Effector memory CD8-positive, alpha-beta T cell (primary cell): ENCODE measurements at places on chromosomes 12 and 14.
A peak's percentile ranks its signal among the peaks of the same experiment; 100 is the strongest.

DNA sequence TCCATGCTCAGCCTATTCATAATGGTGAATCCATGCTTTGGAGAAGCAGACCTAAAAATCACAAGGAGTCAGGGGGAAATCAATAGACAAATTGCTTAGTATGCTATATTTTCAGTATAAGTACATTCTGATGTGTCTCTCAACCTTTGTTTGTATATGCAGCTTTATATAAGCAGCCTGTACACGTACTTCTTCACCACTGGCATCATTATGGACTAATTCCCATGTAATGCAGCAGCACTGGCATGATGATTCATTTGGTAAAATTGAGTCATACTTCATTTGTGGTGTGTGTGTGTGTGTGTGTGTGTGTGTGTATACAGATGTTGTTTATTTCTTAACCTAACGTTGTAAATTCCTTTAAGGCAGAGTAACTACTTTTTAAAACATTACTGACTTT lies 10.9 kb downstream of the DCP1B start:
- peak overlapping the region; percentile 97 for H3K27ac ChIP-seq
- peak overlapping the region; percentile 26 for H3K4me3 ChIP-seq
- no peak for DNase-seq
- peaks cover 41% of the 10 kb centered on the region for H3K4me1 ChIP-seq

DNA sequence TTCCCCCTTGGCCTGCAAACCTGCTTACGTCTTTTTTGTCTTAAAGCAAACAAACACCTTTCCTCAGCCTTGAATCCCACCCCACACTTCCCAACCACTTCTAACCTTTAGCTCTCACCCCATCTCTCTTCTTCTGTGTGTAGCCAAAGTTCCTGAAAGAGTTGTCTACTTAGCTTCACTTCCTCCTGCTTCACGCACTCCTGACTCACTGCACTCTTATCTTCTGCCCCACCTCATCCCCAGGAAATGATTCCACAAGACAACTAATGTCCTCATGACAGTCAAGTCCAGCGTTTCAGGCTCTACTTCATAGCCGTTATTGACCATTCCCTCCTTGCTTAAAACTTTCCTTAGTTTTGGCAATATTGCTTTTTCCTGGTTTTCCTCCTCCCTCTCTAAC lies 22.4 kb downstream of the EIF2B2 start:
- H3K4me1 ChIP-seq = no peaks in the 10 kb centered on the region
- H3K4me3 ChIP-seq = no peak overlapping the region
- DNase-seq = no peak
- no peak overlapping the region for H3K27ac ChIP-seq
- H3K27me3 ChIP-seq = no peaks in the 10 kb centered on the region

GRCh38 chr14:59570122-59570521 lies 6.5 kb downstream of the CCDC175 start:
- H3K27ac ChIP-seq = no peak overlapping the region
- DNase-seq = no peak
- peaks cover 26% of the 10 kb centered on the region for H3K27me3 ChIP-seq

DNA sequence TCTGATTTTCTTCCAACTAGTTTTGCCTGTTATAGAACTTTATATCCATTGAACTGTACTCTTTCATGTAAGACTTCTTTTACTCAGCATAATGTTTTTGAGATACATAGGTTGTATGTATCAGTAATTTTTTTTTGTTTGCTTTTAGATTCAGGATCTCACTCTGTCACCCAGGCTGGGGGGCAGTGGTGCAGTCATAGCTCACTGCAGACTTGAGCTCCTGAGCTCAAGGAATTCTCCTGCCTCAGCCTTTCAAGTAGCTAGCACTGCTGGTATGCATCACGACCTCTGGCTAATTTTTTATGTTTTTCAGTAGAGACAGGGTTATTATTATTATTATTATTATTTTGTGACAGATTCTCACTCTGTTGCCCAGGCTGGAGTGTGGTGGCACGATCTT lies 65.0 kb upstream of the DDHD1 start:
- H3K27me3 ChIP-seq = no peaks in the 10 kb centered on the region
- DNase-seq = no peak
- peak overlapping the region; percentile 81 for H3K27ac ChIP-seq
- H3K36me3 ChIP-seq = peaks cover 3% of the 10 kb centered on the region
- peak overlapping the region; percentile 84 for H3K4me3 ChIP-seq

DNA sequence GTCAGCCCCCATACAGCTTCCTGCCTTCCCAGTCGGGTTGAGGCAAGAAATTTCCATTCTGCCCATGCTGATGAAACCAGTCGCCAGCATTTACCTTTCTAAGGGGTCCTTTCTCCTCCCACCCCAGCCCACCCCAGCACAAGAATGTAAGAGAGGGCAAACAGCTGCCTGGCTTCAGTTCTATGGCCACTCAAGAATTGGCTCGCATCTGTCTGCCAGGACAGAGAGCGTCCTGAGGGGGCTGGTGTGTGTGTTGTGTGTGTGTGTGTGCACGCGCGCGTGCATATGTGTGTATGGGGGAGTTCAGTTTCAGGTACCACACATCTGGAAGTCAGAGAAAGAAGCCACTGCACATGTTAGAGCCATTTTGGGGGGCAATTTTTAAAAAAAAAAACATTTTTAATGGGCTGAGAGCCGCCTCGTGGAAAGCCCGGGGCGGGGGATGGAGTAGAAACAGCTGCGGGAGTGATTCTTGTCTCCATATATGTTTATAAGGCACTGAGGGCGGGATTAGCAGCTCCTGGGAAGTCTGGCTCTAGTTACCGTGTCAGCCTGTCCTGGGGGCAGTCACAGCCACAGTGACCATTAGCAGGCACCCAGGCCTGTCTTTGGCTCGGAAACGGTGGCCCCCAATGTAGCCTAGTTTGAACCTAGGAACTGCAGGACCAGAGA lies at the start of gene WNT5B:
WNT5B (plus strand) TSS at position 566 of the 672 bp plus-strand sequence. CDS start 2,124 bp downstream, outside the sequence.
- H3K27ac ChIP-seq = no peak within 1 kb of the TSS
- peaks cover 5% of the 10 kb centered on the region for H3K36me3 ChIP-seq
- H3K4me3 ChIP-seq = peak within 1 kb of the TSS; percentile 72
- no peak for DNase-seq

DNA sequence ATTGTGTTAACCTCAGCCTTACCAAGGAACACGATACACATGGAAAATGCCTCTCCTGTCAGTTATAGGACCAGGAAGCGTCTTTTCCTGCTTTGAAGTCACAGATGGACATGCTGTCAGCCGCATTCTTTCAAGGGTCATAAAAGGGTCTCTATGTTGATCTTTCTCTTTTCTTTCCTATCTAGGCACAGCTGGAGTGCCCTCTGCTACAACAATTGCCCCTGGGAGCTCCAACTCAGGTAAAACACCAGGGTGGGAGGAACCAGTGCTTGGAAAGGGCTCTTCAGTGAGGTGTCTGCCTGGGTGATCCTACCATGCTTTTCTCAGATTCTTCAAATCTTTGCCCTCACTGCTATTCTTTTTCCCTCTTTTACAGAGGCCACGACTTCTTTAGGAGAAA lies 157.4 kb upstream of the CNTN1 start:
- no peak for DNase-seq
- H3K27me3 ChIP-seq = no peaks in the 10 kb centered on the region
- no peak overlapping the region for H3K27ac ChIP-seq
- H3K4me1 ChIP-seq = no peaks in the 10 kb centered on the region
- H3K4me3 ChIP-seq = no peak overlapping the region

GRCh38 chr12:113683574-113683973 lies 211.9 kb upstream of the LHX5 start:
- no peaks in the 10 kb centered on the region for H3K27me3 ChIP-seq
- no peak for DNase-seq
- H3K27ac ChIP-seq = no peak overlapping the region
- H3K4me3 ChIP-seq = no peak overlapping the region
- no peaks in the 10 kb centered on the region for H3K4me1 ChIP-seq

DNA sequence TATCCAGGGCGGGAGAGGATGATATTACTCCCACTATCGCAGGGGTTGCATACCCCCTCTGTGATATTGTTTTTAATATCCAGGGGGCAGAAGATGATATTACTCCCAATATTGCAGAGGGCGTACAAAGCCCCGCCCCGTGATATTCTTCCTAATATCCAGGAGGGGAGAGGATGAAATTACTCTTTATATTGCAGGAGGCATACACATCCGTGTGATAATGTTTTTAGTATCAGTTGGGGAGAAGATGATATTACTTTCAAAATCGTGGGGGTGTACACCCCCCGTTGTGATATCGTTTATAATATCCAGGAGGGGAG lies 52.9 kb upstream of the OXA1L start:
- no peak overlapping the region for H3K27ac ChIP-seq
- H3K27me3 ChIP-seq = peaks cover 60% of the 10 kb centered on the region

GRCh38 chr12:133165776-133166175 lies 15.5 kb upstream of the ZNF268 start:
- H3K4me3 ChIP-seq = no peak overlapping the region
- H3K4me1 ChIP-seq = no peaks in the 10 kb centered on the region
- H3K36me3 ChIP-seq = peaks cover 4% of the 10 kb centered on the region
